ENCODE measurements at places on chromosomes 4 and X.

GRCh38 chr4:61129971-61130370 lies 70.2 kb upstream of the ADGRL3 start:
- no peak for DNase-seq

- DNase-seq = no peak
These were observed 156.8 kb upstream of the STS start for GRCh38 chrX:6990552-6991193.

DNA sequence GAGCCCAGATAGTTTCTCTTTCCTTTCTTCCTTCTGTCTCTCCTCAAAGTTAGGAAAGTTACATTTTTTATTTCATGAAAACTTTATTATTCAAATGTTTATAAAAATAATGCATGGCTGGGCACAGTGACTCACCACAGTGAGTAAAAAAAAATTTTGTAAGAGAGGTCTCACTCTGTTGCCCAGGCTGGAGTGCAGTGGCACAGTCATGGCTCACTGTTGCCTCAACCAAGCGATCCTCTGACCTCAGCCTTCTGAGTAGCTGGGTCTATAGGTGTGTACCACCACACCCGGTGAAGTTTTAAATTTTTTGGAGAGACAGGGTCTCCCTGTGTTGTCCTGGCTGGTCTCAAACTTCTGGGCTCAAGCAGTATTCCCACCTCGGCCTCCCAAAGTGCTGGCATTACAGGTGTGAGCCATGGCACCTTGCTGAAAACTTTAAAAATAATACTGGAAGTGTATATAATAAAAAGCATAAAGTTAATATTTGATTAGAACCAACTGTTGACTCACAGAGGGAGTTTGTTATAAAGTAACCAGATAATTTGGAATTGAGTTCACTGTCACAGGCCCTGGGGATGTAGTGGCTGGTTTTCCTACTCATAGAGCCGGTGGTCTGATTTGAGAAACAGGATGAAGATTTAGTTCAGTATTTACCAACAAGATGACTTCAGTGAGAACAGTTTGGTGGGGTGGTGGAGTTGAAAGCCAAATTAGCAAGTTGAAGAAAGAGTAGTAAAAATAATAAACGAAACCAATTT lies 18.0 kb downstream of the CMC4 start:
- no peak for DNase-seq

DNA sequence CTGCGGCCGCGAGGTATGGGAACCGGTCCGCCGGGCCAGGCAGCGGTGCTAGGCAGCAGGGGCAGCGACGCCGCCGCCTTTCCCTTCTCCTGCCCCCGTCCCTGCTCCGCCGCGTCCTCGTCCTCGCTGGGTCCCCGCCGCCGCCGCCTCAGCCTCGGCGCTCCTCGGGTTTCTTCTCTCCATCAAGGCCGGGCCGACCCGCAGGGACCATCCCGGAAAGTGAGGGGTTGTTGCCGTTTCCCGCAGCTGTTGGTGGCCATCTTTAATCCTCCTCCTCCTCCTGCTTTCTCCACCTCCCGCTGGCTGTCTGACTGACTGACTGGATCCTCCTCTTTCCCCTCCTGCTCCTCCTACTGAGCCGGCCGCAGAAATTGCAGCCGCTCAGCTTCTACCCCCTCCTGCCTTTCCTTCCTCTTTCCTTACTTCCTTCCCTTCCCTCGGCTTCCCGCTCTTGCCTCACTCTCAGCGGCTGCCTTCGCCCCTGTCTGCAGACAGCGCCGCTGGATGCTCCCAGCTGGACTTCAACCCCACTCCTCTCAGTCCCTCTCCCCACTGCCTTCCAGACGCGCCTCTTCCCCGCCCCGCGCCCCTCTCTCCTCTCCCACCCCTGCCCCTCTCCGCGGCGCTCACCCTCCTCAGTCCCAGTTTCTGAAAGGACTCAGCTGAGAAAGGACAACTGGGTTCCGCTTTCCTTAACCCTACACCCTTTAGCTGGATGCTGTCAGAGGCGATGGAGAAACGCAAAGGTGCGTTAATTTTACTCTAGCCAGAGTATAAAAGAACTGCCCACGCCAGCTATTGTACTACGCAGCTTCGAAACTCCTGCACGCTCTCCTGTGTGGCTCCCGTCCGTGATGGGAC lies at the start of gene WDFY3:
Gene WDFY3 (minus strand): TSS at position 309 of the 861 bp plus-strand sequence. CDS start 106,099 bp downstream, outside the sequence.
- peak; percentile 82 for DNase-seq

All from breast epithelium (tissue), 4 donors.